ENCODE measurements at places on chromosomes 16 and 17. TPM values are rescaled to one million over a fixed set of nuclear protein-coding genes. Genes with fewer than 3 reads are reported as not detected.

ST6GALNAC1 gene
- total RNA-seq, result 0.31 TPM

C1QBP gene
- total RNA-seq, result 91.5 TPM

AMDHD2 gene
- 52.1 TPM for total RNA-seq

CORO1A gene
- 69.3 TPM for total RNA-seq

C1QTNF1 gene
- 65.2 TPM for total RNA-seq
